ENCODE measurements at places on chromosomes 2 and 18.

DNA sequence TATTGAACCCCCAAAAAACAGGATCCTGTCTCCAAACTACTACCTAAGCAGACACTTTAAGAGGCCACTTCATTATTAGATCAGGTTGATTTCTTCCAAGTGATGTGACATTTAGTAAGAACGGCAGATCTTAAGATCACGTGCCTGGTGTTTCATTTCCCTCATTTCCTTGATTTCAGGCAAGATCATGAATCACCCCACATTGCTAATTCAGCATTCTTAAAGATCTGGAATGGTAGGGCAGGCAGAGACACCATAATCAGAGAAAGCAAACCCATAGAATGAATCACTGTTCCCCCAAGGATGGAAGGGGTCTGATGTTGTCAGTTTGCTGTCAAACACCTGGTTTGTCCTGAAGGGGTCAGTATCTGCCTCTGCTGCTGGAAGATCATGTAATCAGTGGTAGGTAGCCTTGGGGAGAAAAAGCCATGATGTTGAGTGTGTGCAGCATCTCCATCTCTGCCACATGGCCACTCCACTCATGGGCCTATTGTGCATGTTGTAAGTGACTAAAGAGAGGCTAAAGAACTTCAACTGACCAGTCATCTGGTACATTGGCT, 133.9 kb downstream of the ARHGAP15 start:
- DNase-seq: no peak

DNA sequence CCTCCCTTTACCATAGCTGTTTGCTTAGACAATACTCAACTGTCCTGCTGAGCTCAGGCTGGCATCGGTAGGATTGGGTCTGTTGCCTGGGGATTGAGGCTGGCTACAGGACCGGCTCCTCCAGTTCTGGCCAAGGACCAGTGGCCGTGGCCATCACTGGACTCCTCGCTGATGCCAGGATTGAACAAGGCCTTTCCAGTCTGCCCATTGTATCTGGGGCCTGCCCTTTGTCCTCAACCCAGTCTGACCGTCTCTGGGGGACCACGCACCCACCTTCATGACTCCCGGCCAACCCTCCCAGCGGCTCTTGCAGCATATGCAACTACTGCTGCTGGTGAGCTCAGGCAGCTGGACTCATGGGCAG, 28.7 kb downstream of the SH2D6 start:
- no peak for DNase-seq

DNA sequence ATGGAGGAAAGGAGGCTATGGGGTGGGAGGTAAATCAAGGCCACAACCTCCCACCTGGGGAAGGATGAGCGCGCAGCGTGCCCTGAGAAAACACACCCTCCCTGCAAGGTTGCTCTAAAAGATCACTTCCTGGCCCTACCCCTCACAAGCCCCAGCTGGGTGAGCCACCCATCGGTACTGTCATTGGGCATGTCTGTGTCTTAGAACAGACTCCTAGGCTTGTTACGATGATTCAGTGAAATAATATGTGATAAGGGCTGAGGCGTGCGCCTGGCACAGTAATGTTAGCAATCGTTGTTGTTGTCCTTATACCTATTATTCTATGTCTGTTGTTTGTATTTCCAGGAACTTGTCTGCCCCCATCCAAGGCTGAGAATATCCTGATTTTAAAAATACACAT, 175.1 kb downstream of the ZFP36L2 start:
- peak; percentile 23 for DNase-seq

DNA sequence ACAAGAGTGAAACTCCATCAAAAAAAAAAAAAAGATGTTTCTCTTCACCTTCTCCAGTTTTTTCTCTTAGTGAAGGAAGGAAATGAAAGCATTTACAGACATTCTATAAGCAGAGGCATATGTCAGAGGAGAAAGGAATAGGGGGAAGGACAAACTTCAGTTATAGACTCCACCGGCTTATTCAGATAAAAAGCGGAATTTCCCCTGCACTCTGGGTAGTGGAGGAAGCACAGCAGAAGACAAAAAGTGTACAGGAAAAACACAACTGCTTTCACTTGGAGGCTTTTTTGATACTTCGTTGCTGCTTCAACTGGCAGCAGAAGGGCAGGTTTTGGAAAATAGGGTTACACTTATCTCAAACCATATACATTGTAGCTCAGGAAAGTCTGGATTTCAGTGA, 3.2 kb upstream of the MGAT4A start:
- no peak for DNase-seq

GRCh38 chr2:241584436-241584835, 25.9 kb downstream of the BOK start:
- DNase-seq: no peak

- no peak for DNase-seq
Observed at GRCh38 chr2:124261456-124261855, 236.4 kb downstream of the CNTNAP5 start.

GRCh38 chr2:105607920-105608504, 136.7 kb upstream of the NCK2 start:
- no peak for DNase-seq

GRCh38 chr2:214489702-214490101, 78.8 kb downstream of the VWC2L start:
- DNase-seq: no peak

GRCh38 chr18:11237484-11237883, 88.1 kb upstream of the PIEZO2 start:
- DNase-seq: no peak

DNA sequence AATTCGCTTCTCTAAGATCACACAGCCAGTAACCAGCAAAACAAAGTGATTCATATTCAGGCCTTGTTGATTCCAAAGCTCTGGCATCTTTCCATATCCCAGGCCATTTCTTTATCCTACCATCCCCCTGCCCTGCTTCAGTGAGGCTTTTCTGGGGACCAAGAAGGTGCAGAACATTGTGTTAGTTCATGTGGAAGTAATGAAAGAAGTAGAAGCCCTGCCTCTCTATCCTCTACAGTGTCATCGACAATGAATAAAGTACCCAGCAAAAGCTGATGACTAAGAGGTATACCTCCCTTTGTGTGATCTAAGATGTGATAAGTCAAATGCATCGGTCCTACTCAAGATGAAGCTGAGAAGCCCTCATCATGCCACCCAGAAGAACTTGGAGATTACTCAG, 383.2 kb downstream of the BCL11A start:
- no peak for DNase-seq

DNA sequence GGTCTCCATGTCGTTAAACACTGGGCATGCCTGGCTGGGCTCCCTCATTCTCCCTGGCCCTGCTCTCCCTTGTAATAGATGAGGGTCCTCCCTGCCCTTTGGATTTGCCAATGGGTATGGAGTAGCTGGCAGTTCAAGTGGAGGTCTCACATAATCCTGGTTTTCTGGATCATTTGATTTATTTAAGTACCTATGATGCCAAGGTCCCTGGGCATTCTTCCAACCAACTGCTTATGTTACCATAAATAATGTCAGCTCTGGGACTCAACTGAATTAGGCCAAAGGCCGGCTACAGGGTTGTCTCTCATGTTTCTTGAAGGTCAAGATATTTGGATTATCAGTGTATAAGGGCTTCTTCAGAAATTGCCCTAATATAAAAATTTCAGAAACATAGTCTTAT, 104.9 kb upstream of the LYPD6 start:
- no peak for DNase-seq

DNA sequence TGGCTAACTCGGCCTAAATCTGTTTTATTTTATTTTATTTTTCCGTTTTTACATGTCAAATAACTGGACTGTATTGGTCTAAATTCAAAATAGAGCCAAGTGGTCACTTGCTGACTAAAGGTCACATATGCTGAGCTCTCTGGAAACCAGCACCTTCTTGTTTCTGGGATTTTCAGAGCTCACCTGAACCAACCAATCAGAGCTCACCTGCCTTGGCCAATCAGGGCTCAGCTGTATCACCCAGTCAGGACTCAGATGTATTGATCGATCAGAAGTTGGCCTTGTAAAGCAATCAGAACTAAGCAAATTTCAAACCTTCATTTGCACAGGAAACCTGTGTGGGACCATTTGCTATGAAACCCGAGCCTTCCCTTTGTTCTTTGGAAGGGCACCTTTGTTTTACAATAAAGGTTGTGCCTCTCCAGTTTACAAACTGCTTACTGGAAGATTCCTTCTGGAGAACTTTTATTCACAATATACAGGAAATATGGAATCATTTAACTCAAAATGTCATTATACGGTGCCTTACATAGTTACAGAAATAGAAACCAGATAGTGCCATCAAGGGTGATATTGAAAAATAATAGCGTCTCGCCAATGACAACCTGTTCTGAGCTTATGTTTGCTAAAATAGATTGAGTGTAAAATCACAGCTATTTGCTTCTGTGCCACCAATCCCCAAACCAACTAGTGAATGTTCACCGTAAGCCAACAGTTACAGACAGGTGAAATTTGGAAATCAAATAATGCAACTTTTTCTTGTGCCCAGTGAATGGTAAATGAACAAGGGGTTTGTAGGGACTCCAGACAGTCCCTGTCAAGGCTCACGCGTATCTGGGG, 17.3 kb upstream of the PSD4 start:
- no peak for DNase-seq

GRCh38 chr18:77079954-77080682, 52.5 kb downstream of the MBP start:
- DNase-seq: no peak

GRCh38 chr2:36482576-36483214, 115.3 kb downstream of the FEZ2 start:
- no peak for DNase-seq

DNA sequence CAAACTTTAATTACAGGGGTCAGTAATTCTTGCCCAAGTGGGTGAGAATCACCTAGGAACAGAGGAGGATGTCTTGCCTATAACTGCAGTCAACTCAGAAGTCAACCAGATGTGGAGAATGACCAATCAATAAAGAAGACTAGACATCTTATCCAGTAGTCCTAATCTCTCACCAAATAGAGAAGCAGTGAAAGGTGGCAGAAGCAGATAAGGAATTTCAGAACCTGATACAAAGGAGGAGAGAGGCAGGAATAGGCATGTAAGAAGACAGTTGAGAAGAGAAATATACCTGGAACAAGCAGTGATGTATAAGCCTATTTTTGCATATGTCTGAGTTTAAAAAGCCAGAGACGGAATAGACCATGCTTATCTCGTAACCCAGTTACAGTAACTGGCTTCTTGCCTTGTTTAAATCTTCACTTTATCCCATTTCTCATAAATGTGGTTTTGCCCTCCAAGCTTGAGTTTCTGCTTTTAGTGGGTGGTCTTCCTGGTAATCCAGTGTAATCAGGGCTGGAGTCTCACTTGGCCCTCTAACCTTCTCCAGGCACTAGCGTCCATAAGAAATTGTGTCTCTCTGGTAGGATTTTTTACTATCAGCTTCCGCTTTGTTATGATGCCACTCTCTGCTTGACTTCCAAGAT, 401.0 kb downstream of the SUCLG1 start:
- no peak for DNase-seq

GRCh38 chr2:205984381-205984780, 101.6 kb downstream of the INO80D start:
- DNase-seq: no peak

GRCh38 chr2:206836722-206837121, 71.3 kb downstream of the FASTKD2 start:
- DNase-seq: no peak

DNA sequence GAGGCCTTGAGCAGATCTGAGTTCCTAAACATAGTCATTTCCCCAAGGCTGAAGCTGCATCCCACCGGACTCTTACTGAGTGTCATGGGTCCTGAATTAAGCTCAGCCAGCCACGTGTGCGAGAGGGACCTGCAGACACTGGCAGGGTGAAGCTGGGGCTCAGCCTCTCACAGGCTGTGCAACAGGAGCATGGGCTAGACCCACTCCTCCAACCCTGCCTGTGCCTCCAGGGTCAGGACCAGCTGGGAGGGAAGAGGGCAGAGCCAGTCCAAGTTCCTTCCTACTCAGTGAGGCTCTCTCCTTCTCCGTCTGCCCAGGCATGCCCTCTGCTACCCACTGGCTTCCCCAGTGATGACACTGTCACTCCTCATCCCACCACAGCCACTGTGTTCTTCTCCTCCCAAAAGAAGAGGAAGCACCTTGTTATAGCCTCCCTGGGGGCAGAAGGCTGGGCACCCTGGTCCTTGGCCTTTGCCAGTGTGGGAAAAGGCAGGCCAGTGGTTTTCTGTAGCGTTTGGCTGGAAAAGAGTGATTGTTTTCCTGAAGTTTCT, 78.9 kb downstream of the KCNF1 start:
- DNase-seq: no peak

GRCh38 chr2:219408204-219408603, 10.0 kb upstream of the DES start:
- DNase-seq: no peak

GRCh38 chr18:32439802-32440201, 30.9 kb downstream of the GAREM1 start:
- DNase-seq: peak; percentile 3

DNA sequence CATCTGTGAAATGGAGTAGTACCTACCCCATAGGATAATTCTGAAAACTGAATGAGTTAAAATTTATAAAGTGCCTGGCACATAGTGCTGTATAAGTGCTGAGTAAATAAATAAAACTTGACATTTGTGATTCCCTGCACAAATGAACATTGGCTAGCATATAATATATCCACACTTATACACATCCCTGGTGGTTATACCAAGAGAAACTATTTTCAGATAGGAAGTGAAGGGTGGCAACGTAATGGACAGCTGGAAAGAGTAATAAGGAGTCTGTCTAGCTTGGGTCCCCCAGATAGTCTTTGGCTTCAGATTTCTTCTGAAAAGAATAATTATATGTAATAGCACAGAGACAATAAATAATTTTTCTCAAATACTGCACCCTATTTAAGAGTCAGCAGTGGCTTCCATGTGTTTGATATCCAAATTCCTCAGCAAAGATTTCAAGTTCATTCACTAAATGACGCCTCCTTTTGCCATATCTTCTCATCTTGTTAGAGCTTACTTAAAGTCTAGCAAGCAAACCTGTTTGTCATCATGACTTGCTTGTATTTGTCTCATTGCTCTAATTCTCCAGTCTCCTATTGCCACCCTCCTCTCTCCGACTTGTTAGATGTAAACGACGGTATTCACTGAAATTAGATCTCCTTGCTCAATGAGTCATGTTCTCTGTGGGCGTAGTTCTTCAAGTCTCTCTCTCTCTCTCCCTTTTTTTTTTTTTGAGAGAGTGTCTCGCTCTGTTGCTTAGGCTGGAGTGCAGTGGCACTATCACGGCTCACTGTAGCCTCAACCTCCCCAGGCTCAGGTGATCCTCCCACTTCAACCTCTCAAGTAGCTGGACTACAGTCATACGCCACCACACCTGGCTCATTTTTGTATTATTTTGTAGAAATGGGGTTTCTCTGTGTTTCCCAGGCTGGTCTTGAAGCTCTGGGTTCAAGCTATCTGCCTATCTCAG, 8.7 kb upstream of the ADGRF3 start:
- no peak for DNase-seq

DNA sequence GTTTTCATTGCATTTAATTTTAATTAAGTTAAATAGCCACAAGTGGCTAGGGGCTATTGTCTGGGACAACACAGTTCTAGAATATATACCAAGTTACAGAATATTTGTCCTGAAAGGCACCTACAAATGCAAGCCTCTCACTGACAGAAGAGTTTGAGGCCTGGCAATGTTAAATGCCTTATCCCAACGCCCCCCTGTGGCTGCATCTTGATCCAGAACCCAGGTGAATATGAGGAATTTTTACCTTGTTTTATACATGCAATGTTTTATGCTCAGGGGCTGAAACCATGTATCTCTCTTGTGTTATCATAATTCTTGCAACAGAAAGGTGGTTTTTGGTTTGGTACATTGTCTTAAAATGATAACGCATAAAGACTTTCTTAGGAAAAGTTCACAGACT, 71.8 kb upstream of the SEC11C start:
- DNase-seq: peak; percentile 21
